ENCODE measurements at places on chromosomes 3 and 15.

- DNase-seq, result no peak
These were observed 7.3 kb downstream of the ZBTB38 start for GRCh38 chr3:141375381-141376301.

GRCh38 chr3:13543253-13543652 is 5.7 kb upstream of the FBLN2 start:
- DNase-seq, result no peak

DNA sequence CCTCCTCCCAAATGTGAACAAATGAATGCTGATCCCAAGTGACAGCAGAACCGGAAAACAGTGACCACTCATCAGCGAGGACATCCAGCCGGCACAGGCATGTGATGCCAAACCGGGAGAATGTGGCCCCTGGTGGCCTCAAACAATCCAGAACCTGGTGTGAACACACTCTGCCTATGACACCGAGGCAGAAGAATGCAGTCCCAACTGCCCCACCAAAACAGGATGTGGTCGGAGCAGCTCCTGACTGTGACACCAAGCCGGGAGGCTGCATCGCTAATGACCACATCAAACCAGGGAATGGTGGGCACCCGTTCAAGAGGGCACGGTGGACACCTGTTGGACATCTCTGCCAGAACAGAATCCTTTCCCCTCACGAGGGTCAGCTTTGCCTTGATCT is 15.4 kb downstream of the SCN5A start:
- no peak for DNase-seq

GRCh38 chr3:95939235-95939809 is 875.1 kb upstream of the EPHA6 start:
- DNase-seq, result no peak

- DNase-seq, result no peak
These were observed 62.9 kb upstream of the ULK4 start for GRCh38 chr3:42024591-42025351.

- peak; percentile 72 for DNase-seq
These were observed 114.0 kb downstream of the RFTN1 start for GRCh38 chr3:16399473-16399872.

DNA sequence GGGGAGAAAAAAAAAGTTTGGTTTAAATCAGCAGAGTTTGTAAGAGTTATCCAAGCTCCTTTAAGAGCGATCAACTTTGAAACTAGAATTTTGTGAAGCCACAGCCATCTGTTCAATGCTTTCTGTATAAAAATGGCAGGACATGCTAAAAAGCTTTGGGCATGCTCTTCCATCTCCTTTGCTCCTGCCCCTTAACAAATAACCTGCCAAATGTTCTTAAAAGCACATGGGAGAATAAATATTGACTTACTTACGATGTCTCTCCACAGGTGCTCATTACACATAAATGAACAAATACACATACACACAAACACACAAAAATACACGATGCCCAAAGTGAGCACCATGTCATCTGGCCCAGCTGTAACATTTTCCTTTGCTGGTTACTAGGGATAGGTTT is 211.8 kb upstream of the DPH6 start:
- no peak for DNase-seq

DNA sequence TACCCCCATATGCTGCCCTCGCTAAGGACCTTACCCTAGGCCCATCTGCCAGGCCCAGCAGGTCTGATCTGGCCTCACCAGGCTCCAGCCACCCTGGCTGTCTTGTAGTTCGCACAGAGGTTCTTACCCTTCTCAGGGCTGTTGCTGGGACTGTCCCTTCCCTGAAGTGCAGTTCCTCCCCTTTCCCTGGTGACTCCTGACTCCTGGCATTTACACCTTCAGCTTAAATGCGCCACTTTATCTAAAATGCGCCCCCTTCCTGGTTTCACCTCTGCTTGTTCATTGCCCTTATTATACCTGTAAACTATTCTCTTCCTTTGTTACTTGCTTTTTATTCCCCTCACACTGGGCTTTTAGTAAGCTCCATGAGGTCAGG is 835 bp upstream of the TTLL3 start:
- no peak for DNase-seq

DNA sequence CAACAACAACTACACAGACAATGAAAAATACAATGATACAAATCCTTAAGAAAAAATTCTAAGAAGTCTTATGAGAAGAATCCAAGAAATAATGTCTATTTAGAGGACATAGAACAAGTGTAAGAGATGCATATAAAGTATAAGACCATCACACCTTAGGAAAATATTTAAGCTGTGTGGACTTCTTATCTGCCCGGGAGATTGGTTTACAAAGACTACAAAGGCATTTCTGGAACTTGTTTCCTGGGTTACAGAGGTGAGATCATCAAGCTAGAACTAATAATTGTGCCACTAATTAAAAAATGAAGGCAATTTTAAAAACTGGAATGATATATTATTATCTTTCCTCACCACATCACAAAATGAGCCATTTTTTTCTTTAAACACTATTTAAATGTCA is 507.1 kb downstream of the GRM7 start:
- no peak for DNase-seq

DNA sequence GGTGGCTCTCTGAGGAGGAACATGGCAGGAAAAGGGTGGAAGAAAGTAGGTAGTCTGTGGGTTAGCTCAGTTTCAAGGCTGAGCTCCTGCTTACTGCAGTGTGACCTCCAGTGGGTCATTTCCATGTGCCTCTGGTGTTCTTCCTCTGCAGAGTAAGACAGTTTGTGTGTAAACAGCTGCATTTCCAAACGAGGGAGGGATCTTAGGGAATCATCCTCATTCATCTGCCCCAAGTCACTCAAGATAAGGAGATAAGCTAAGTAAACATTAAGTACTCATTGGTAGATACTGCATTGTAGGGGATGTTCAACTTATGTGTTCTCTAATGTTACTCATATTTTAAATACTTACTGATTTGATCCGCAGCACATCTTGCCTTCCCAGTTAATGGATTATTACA is 83.6 kb downstream of the CLSTN2 start:
- DNase-seq, result no peak

GRCh38 chr3:11307830-11308432 is 35.7 kb downstream of the ATG7 start:
- no peak for DNase-seq

- no peak for DNase-seq
These were observed 7.4 kb upstream of the CAMP start for GRCh38 chr3:48215876-48216275.

DNA sequence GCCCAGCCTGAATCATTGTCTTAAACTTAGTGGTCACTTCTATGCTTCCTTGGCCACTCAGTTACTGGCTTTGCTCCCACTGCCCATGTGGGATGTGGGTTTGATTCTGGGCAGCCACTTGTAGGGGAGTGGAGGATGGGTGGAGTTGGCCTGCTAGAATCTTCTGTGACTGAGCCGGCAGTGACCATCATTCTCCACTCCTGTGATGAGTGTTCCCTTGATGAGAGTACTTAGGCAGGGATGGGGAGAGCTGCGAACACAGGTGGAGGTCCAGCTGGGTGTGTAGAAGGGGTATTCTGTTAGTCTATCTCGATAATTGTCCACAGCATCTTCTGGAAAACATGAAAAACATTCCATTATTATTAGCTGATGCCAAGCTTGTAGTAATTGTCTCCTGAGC is 8.0 kb downstream of the TM6SF1 start:
- no peak for DNase-seq

- no peak for DNase-seq
These were observed 766.5 kb downstream of the ROBO1 start for GRCh38 chr3:79001255-79001654.

GRCh38 chr15:35139822-35140221 is 54.7 kb upstream of the NANOGP8 start:
- no peak for DNase-seq

GRCh38 chr3:163033652-163034051 is 1537.0 kb downstream of the OTOL1 start:
- DNase-seq, result peak; percentile 88

GRCh38 chr3:126441256-126441880 is 34.3 kb downstream of the ZXDC start:
- no peak for DNase-seq

- no peak for DNase-seq
These were observed 66.9 kb upstream of the KLF13 start for GRCh38 chr15:31259562-31260252.

- no peak for DNase-seq
These were observed 27.4 kb downstream of the PHC3 start for GRCh38 chr3:170154084-170154483.

DNA sequence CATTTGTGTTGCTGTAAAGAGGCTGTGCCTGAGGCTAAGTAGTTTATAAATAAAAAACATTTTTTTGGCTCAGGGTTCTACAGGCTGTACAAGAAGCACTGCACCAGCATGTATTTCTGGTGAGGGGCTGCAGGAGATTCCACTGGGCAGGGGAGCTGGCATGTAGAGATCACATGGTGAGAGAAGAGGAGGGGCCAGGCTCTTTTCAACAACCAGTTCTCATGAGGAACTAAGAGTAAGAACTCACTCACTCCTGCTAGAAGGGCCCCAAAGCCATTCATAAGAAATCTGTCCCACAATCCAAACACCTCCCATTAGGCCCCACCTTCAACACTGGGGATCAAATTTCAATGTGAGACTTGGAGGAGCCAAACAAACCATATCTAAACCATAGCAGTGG is 214.9 kb upstream of the LMCD1 start:
- no peak for DNase-seq

DNA sequence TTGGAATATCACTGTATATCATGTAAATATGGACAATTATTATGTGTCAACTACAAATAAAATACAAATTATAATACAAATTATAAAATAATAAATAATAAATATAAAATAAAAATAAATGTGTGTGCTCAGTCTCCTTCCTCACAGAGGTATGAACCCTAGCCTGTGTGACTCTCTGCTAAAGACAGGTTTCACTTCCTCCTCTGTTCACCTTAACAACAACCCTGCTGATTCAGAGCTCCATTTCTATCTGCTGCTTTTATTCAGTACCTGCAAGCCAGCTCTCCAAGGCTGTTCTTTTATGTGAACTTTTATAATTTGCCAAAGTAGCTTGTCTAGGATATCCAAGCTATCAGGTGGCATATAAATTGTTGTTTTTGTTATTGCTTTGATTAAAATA is 610.7 kb upstream of the GRM7 start:
- no peak for DNase-seq

DNA sequence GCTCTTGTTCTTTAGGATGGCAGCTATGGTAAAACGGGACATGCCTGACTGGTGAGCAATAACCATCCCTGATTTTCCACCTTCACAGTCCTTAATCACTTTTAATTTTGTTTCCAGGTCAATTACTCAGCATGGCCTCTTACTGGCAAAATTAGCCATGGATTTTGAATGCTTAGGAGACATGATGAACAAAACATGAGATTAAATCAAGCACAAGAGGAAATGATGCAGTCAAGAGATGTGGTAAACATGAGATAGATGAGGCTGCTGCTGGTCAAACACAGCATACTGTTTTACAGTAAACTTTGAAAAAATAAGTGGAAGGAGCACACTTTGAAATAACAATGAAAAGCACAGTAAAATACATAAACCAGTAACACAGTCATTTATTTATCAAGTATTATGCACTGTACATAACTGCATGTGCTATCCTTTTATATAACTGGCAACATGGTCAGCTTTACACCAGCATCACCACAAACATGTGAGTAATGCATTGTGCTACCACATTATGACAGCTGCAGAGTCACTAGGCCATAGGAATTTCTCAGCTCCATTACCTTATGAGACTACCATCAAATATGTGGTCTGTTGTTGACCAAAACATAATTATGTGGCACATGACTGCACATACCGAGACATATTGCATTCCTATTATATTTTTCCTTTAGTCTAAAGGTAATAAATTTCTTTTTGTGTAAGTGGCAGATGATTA is 30.1 kb upstream of the ZNF502 start:
- no peak for DNase-seq

DNA sequence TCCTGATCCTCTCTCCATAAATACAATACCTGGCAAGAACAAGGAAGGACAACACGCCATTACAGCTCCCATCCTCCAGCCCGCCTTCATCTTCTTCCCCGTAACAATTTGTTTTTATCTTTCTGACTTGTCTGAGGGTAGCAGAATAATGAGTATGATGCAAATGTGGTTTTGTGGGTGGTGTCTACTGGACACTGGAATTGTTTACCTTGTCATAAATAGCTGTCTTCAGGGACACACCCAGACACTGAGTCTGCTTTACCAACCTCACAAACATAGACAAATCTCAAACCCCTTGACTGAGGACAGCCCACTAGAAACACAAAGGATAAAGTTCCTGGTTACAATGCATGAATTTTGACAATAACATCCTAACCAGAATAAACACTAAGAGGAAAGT is 13.4 kb downstream of the WDR72 start:
- DNase-seq, result no peak

- DNase-seq, result no peak
These were observed 70.0 kb downstream of the C3orf70 start for GRCh38 chr3:185082829-185083228.

DNA sequence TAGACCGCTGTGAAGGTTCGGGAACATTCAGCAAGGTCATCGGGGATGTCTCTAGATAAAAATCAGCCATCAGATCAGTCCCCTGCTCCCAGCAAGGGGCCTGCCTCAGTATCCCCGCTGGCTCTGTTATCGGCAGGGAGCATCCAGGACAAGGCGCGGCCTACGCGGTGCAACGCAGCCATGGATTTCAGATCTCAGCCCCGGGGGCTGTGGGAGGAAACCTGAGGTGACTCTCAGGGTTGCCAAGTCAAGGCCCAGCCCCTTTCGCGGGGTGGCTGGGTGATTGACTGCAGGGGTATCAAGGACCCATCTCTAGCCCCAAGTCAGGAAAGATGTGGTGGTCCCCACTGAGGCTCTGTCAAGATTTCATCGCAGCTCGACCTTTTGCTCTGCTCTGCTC is 23.1 kb upstream of the CD47 start:
- no peak for DNase-seq

- DNase-seq, result no peak
These were observed 44.3 kb downstream of the IL5RA start for GRCh38 chr3:3065876-3066275.

- DNase-seq, result peak; percentile 14
These were observed 276.6 kb upstream of the GADL1 start for GRCh38 chr3:31170932-31171670.

- DNase-seq, result no peak
These were observed 19.9 kb downstream of the TRANK1 start for GRCh38 chr3:36924744-36925521.

DNA sequence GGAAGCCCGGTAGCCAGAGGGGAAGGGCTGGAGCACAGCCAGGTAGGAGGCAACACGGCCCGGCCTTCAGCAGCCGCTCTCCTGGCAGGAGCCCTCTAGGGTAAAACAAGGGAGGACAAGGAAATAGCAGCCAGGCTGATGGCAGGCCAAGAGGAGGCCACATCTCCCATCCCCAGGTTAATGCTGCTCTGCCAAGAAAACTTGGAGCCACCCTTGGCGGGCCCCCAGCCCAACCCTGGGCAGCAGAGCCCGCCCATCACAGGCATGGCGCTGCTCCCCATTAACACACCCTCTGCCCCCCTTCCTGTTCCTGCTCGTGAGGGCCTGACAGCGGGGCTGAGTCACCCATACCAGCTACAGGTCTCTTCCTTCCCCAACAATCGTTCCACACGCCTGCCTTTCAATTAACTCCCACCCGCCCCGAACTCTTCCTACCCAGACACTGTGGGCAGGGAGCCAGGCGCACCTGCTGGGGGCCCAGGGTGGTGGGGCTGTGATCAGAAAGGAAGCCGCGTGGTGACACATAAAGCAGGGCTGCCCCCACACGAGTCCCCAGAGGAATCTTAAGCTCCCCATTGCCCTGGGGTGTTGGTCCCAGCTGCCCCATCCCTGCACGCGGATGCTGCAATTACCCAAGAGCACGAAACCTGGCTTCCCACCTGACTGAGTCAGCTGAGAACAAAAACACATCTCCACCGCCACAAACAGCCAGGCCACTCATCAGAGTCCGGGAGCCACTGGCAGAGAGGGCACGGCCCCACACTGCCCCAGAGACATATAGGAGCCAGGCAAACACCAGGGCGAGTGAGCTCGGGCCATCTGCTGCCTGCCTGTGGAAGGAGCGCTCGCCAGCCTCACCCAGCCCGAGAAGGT is at the start of gene C15orf62:
C15orf62 (plus strand) TSS at position 707 of the 873 bp plus-strand sequence. CDS start 516 bp downstream, outside the sequence.
- no peak for DNase-seq
